ENCODE measurements at places on chromosomes 3 and 15.

DNA sequence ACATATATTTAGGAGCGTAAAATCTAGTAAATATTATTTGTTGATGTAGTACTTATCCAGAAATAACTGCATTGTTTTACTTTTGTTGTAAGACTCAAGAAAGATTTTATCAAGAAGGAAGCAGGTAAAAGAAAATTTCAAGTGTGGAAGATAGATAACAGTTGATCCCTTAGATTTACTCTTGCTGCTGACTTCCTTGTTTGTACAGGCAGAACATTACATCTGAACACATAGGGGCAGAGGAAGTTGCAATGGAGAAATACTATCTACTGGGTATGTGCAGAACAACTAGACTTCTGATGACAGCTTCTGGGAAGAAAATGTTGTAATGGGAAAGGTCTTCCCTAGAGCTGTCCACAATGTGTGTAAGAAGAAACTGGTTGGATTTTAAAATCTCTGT is 350.6 kb downstream of the NLGN1 start:
- no peak for DNase-seq

GRCh38 chr3:186273586-186273985 is 88.4 kb downstream of the DGKG start:
- no peak for DNase-seq

GRCh38 chr15:62488387-62488786 is 323.3 kb upstream of the C2CD4B start:
- no peak for DNase-seq

DNA sequence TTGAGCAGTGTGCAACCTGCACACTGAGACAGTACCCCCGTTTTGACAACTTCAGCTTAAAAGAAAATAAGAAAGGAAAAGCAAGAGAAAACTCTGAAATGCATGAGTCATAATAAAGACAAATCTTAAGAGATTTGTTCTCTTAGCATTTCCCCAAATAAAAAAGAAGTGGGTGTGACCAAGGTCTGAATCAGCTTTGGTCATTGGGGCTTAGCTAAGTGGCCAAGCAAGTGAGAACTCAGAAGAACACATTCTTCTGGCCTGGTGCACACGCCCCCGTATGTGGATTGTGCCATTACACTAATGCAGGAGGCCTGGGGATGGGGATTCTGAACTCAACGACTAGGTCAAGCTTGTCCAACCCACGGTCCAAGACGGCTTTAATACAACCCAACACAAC is 56.9 kb upstream of the PDZRN3 start:
- DNase-seq: no peak

DNA sequence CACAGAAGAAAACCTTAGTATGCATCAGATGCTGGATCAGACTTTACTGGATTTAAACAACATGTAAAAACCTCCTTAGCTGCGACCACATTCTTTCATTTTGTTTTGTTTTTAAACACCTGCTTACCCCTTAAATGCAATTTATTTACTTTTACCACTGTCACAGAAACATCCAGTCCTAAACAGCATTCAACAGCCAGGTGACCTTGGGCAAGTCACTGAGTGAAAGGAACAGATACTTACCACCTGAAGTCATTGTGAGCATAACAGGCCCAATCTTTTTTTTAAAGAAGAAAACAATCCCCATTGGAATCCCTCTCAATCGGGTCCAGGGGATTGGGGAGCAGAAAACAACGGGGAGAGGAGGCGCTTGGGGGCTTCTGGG is 390 bp downstream of the STARD5 start:
- DNase-seq: no peak

DNA sequence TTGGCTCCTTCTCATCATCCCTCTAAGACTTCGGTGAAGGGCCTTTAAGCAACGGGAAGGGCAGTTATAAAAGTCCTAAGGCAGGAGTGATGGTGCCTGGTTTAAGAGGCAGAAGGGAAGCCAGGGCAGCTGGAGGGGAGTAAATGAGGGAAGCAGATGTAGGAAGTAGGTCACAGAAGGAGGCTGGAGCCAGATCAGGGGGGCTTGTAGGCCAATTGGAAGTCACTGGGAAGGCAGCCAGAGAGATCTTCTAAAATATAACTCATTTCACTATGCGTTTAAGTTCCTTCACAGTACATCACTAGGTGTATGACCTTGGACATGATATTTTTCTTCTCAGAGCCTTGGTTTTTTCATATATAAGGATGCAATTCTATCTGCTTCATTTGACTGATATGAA is 94.7 kb downstream of the MYH15 start:
- DNase-seq: no peak

DNA sequence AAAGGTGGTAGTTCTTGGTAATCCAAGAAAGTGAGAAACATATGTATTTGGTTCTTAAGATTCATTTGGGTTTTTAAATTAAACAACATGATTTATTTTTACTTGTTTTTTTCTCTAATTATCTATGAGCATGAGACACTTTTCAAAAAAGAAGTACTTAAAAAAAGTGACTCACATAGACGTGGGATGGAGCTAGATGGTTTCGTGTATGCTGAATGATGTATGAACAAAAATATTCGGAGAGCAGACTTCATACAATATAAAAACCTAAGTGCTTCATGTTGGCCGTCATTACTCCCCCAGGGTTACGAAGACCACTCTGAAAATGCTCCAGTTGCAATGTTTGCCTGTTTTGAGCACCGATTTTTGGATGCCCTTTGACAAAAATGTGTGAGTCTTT is 90.9 kb downstream of the RORA start:
- no peak for DNase-seq

GRCh38 chr3:37556789-37557301 is 304.8 kb upstream of the CTDSPL start:
- no peak for DNase-seq

Measured in thymus (tissue), 14 donors.